GM12891 (cell line): ENCODE measurements at places on chromosomes 11 and 22.
A peak's percentile ranks its signal among the peaks of the same experiment; 100 is the strongest.

DNA sequence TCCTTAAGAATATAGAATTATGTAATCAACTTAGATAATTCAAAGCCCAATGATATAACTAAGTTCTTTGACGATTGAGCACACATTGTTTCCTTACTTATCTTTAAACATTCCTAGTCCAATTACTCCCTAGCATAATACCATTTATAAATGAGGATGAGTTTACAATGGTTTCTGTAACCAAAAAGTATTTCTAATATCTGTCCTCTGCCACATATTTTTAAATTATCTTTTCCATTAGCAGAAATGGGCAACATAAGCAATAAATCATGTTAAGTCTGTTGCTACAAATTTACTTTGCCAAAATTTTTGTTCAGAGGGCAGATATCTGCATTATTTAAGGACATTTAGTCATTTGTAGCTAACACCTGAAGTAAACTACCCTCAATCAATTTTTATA is 6.7 kb downstream of the CREBZF start:
- no peak for DNase-seq

GRCh38 chr11:127044535-127044934 is 44.0 kb upstream of the KIRREL3 start:
- DNase-seq, result no peak

- DNase-seq, result no peak
Observed at GRCh38 chr11:43699870-43700269, 19.3 kb downstream of the HSD17B12 start.

DNA sequence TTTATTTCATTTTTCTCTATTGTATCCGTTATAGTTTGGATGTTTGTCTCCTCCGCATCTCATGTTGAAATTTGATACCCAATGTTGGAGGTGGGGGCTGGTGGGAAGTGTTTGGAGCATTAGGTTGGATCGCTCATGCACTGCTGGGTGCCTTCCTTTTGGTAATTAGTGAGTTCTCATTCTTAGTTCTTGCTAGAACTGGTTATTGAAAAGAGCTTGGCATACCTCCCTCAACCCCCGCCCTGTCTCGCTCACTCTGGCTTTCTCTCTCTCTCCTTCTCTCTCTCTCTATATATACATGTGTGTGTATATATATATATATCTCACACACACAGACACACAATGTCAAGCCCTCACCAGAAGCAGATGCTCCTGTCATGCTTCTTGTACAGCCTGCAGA is 978.7 kb downstream of the DLG2 start:
- DNase-seq, result no peak

DNA sequence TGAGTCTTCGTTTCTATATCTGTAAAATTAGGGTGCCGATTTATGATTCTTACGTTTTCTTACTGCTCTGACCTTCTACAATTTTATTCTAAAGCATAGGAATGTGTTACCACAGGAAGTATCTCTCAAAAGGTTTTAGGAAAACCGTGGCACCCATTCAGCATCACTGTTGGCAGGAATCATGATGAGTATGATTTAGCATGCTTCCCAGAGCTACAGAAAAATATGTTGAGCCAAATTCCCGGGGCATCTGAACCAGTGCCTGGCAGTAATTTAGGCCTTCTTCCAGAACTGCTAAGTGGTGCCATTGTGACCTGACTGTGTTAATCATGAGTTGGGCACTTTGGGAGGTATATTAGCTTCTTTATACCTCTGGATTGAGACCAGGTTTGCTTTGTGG is 605.0 kb upstream of the RAG2 start:
- no peak for DNase-seq

DNA sequence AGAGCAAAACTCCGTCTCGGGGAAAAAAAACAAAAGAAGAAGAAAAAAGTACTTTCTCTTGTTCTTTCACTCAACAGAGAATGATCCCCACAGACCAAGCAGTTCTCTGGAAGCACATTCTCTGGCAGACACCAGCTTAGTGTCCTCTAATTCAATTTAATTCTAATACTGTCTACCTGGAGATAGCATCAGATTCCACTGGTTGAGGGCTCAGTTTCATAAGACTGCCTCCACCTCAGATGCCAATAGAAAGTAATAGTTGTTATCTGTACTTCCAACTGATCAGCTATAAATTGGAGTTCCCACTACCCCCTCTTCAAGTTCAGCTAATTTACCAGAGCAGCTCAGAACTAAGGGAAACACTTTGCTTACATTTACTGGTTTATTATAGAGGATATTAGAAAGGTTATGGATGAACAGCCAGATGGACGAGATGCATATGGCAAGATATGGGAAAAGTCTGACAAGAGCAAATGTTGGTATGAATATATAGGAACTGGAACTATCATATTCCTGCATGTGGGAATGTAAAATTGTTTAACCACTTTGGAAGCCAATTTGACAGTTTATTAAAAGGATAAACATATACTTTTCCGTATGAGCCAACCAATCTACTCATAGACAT is 64.3 kb downstream of the TMEM135 start:
- DNase-seq, result no peak

GRCh38 chr22:21866833-21867527 is 465 bp downstream of the MAPK1 start:
- DNase-seq, result no peak

- DNase-seq, result no peak
Observed at GRCh38 chr11:6655790-6656583, at the start of gene DCHS1. Gene DCHS1, minus strand, starts transcription at chr11:6655809. Its CDS starts 14,196 bp downstream, at chr11:6641613.

DNA sequence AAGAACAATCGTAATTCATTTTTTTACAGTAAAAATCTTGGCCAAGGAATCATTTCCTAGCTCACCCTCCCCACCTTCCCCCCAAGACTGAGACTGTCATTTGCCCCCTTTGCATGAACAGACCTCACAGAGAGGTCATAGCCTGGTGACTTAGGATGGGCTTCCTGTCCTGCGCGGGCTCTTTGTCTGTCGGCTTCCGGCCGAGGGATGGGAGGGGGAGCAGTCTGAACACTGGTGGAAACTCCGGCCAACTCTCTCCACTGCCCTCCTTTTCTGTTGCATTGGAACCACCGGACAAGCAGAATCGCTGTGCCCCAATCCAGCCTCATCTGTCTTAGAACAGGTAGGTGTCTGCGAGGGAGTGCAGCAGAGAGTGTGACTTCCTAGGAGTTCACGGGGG is 41.7 kb downstream of the TEAD1 start:
- DNase-seq, result no peak

GRCh38 chr11:128297091-128297651 is 290.2 kb downstream of the ETS1 start:
- DNase-seq, result no peak

GRCh38 chr22:40478338-40479125 is 108.1 kb downstream of the SGSM3 start:
- no peak for DNase-seq

- DNase-seq, result no peak
Observed at GRCh38 chr11:102456381-102456780, 3.8 kb upstream of the TMEM123 start.

DNA sequence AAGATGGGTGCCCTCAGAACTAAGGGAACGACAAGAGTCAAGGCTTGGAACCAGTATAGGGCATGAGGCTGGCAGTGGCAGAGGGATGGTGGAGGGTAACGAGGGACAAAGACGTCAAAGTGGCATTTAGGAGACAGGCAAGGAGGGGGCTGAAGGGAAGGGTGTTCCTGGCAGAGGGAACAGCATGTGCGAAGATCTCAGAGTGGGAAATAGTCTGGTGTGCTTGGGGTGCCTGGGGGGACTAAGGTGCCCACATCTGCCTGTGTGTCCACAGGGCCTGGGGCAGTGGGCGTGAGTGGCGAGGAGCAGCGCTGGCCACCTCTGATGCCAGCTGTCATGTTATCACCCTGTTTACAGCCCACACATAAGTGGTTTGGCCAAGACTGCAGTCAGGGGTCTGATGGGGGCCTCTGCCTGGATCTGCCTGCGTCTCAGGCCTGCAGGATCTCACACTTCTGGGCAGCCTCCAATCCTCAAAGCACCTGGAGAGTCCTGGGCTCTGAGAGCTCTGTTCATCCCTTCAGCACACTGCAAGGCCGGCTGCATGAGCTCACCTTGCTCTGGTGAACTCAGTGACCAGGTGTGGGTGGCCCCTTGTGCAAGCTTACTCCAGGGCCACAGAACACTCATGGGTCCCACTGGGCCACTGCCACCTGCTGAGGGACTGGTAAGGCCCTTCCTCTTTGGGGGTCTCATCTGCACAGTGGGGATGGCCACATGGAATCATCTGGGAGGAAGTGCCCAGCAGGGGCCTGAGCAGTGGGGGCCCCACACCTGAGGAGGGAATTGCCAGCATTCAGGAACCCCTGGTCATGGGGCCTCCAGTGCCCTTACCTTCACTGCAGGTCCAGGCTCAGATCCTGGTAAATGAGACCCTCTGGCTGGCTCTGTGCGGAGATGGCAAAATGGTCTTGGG is 89.7 kb upstream of the SHISAL1 start:
- no peak for DNase-seq

GRCh38 chr11:128477811-128478210 is 109.5 kb downstream of the ETS1 start:
- DNase-seq, result no peak

GRCh38 chr11:120715239-120715638 is 203.7 kb downstream of the GRIK4 start:
- no peak for DNase-seq

DNA sequence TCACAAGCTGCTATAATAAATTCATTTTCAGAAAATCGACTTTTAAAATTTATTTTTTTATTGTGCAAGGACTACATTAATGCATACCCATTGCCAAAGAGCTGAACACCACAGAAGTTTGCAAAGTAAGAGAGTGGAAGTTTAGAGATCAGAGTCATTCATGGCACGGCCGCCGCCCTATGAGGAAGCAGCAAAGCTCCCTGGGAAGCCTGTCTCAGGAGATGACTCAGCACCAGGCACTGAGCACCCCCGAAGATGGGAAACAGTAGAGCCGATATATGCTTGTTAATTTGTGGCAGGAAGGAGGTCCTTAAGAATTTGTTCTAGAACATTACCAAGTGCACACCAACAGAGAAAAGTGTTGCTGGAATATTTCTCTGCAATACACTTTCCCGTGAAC is 693.7 kb downstream of the OPCML start:
- no peak for DNase-seq

GRCh38 chr22:37990301-37990700 is 5.9 kb upstream of the SOX10 start:
- no peak for DNase-seq

GRCh38 chr11:27699242-27699925 is 871 bp downstream of the BDNF start:
- DNase-seq, result no peak

GRCh38 chr11:126988655-126989054 is 11.9 kb downstream of the KIRREL3 start:
- no peak for DNase-seq

DNA sequence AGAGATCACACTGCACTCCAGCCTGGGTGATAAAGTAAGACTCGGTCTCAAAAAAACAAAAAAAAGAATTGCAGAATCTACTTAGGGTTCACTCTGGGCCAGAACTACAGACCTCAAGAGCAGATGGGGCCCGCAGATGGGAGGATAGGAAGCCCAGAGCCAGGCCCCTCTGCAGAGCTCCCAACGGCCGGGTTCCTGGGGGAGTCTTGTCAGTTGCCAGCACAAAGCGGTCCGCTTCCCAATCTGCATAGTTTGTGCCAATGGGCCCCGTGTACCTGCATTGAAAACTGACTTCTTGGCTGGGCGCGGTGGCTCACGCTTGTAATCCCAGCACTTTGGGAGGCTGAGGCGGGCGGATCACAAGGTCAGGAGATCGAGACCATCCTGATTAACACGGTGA is 1.7 kb upstream of the CHID1 start:
- no peak for DNase-seq

DNA sequence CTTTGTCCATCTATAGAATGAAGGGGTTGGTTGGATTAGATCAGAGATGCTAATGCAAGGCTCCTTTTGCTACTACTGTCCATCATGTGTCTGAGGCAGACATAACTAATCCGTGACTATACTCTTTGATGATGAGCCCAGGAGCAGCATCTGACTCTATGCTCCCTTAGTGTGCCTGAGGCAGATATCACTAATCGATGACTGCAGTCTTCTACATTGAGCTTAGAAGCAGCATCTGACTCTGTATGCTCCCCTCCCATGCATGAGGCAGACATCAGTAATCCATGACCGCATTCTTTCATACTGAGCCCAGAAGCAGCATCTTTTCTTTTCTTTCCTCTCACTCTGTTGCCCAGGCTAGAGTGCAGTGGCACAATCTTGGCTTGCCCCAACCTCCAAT is 4.2 kb downstream of the TCN2 start:
- no peak for DNase-seq

DNA sequence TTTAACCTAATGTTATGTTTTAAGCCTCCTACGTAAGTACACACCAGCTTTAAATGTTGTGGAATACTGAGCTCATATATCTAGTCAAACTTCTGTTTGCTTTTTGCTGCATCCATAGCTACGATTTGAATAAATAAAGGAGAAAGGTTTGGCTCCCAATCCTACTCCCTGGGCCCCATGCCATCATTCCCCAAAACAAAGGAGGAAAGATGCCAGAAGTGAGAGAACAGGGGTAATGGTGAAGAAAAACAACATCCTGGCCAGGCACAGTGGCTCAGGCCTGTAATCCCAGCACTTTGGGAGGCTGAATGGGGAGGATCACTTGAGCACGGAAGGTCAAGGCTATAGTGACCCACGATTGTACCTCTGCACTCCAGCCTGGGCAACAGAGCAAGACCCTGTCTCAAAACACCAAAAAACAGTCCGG is 26.5 kb downstream of the SCGB1A1 start:
- DNase-seq, result no peak

- no peak for DNase-seq
Observed at GRCh38 chr11:84884836-84885235, 742.3 kb downstream of the DLG2 start.

GRCh38 chr11:67347964-67348749 is 5.2 kb downstream of the POLD4 start:
- DNase-seq, result no peak

DNA sequence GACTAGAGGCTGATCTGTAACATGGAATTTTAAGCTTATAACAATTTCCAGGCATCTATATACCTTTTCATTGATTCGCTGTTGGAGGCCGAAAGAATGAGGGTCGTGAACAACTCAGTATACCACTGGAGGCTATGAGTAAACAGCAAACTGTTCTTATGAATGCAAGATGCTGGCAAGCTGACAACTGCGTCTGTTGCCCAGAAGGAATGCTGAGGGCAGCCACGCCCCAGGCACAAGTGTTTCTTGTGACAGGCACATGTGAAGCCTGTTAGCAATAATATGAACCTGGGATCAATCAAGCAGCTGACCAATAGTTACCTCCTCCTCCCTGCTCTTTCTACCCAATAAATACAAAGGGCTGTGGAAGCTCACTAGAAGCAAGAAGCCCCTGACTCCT is 15.3 kb downstream of the RTCB start:
- no peak for DNase-seq

- DNase-seq, result no peak
Observed at GRCh38 chr22:36726007-36726380, 22.4 kb upstream of the CACNG2 start.

- peak; percentile 30 for DNase-seq
Observed at GRCh38 chr22:40210818-40211217, 33.1 kb downstream of the TNRC6B start.

- no peak for DNase-seq
Observed at GRCh38 chr11:59845399-59845798, at the start of gene CBLIF. Gene CBLIF, minus strand, starts transcription at chr11:59845499. Its CDS starts 46 bp downstream, at chr11:59845453.

- no peak for DNase-seq
Observed at GRCh38 chr11:86062719-86063118, 6.2 kb downstream of the PICALM start.
